ENCODE measurements at places on chromosomes 12 and 14.

GRCh38 chr12:70540996-70541395 lies 96.2 kb downstream of the PTPRB start:
- H3K27ac ChIP-seq = no peak overlapping the region
- DNase-seq = no peak
- no peaks in the 10 kb centered on the region for H3K36me3 ChIP-seq
- H3K27me3 ChIP-seq = no peaks in the 10 kb centered on the region

DNA sequence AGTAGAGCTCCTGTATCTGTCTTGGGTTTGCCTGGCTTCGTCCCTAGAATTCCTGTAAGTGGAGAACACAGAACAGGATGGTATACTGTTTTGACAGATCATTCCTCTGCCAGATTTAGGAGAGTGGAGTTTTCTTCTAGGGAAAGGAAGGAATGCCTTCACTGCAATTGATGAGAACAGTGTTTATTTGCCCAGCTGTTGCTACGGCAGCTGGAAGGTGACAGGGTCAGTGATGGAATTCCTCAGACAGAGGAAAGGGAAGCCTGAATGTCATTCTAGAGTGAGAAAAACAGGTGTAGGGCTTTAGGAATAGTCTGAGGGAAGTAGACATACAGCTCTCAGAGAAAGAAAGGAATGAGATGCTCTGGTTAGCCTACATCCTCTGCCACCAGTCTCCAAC lies 11.7 kb downstream of the CSRNP2 start:
- peaks cover 8% of the 10 kb centered on the region for H3K4me1 ChIP-seq
- peaks cover 42% of the 10 kb centered on the region for H3K36me3 ChIP-seq
- H3K27ac ChIP-seq = no peak overlapping the region
- no peaks in the 10 kb centered on the region for H3K27me3 ChIP-seq

GRCh38 chr12:9661720-9662119 lies 7.8 kb upstream of the CLEC2D start:
- H3K4me1 ChIP-seq = no peaks in the 10 kb centered on the region
- no peak overlapping the region for H3K4me3 ChIP-seq
- DNase-seq = no peak

DNA sequence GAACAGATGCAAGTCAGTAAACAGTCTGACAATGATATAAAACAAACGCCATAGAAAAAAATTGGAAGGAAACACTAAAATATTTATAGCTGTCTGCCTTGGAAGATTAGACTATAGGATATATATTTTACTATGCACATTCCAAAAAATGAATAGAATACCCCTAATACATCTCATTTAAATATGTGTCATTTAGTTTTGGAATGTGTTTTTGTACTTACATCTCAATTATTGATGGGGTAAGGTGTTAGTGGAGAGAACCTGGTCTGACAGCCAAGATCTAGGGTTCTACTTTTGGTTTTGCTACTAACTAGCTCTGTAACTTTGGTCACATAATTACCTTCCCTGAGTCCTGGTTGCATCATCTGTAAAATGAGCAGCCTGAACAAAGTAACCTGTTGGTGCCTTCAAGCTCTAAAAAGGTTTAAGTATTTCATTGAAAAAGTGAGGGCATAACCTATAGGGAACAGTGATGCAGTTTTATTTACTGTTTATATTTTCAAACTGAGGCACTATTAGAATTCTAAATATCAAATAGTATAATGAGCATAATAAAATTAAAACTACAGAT lies 28.6 kb upstream of the SLC6A13 start:
- no peak for DNase-seq
- H3K36me3 ChIP-seq = peaks cover 37% of the 10 kb centered on the region
- no peaks in the 10 kb centered on the region for H3K27me3 ChIP-seq
- H3K4me3 ChIP-seq = no peak overlapping the region

- H3K27ac ChIP-seq = no peak overlapping the region
- no peaks in the 10 kb centered on the region for H3K27me3 ChIP-seq
- no peak for DNase-seq
- H3K4me1 ChIP-seq = no peaks in the 10 kb centered on the region
- no peaks in the 10 kb centered on the region for H3K36me3 ChIP-seq
Observed at GRCh38 chr14:27270716-27271115, 672.9 kb upstream of the NOVA1 start.

- no peaks in the 10 kb centered on the region for H3K36me3 ChIP-seq
- no peaks in the 10 kb centered on the region for H3K4me1 ChIP-seq
Observed at GRCh38 chr14:101137234-101137633, 233.7 kb upstream of the RTL1 start.

GRCh38 chr14:89600950-89601826 lies 184.2 kb upstream of the FOXN3 start:
- H3K4me3 ChIP-seq = no peak overlapping the region
- no peaks in the 10 kb centered on the region for H3K27me3 ChIP-seq
- no peaks in the 10 kb centered on the region for H3K36me3 ChIP-seq
- H3K4me1 ChIP-seq = peaks cover 14% of the 10 kb centered on the region
- no peak for DNase-seq

GRCh38 chr14:43651185-43651787 lies 855.8 kb downstream of the FSCB start:
- DNase-seq = no peak
- H3K27ac ChIP-seq = no peak overlapping the region
- no peaks in the 10 kb centered on the region for H3K36me3 ChIP-seq
- no peak overlapping the region for H3K4me3 ChIP-seq
- no peaks in the 10 kb centered on the region for H3K4me1 ChIP-seq

GRCh38 chr14:78446807-78447206 lies 276.6 kb downstream of the NRXN3 start:
- H3K4me3 ChIP-seq = no peak overlapping the region
- no peaks in the 10 kb centered on the region for H3K27me3 ChIP-seq
- no peak for DNase-seq
- H3K27ac ChIP-seq = no peak overlapping the region
- no peaks in the 10 kb centered on the region for H3K4me1 ChIP-seq

- H3K27me3 ChIP-seq = no peaks in the 10 kb centered on the region
- peak overlapping the region; percentile 71 for H3K27ac ChIP-seq
- peak overlapping the region; percentile 57 for H3K4me3 ChIP-seq
- H3K36me3 ChIP-seq = peaks cover 16% of the 10 kb centered on the region
Observed at GRCh38 chr12:122871851-122872780, 23.8 kb downstream of the VPS37B start.

DNA sequence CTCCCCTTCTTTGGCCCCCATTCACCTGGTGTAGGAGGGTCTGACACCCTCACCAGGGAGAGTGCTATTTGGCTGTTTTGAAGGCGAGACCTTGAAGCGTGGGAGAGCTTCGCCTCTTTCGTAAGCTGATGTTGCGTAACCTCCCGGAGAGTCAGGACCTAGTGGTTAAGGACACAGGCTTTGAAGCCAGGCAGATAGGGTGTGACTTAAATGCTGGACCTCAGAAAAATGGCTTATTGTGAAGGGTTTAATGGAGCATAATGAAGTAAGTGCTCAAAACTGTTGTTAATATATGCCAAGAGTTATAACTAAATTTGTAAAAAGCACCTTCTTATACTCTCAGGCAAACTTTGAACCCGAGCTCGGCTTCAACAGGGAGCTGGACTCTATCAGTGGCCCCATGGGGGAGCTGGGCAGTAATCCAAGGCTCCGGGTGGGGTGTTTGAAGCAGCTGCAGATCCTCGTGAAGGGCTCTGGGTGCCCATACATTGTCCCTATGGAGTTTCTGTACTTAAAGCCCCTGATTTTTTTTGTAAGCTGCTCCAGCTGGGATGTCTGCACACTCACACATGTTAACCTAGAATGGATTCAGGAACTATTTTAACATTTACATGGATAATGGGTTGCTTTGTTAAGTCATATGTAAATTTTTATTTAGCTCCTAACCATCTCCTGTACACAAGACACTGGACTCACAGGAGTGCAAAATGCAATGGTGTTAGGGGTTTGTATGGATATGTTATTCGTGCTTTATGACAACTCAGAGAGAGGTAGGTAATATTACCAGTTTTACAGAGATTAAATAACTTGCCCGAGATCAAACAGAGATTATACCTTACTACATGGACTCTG lies 26.0 kb downstream of the PPFIBP1 start:
- H3K4me1 ChIP-seq = peaks cover 95% of the 10 kb centered on the region
- H3K27me3 ChIP-seq = no peaks in the 10 kb centered on the region
- peak; percentile 68 for DNase-seq
- H3K27ac ChIP-seq = peak overlapping the region; percentile 78

DNA sequence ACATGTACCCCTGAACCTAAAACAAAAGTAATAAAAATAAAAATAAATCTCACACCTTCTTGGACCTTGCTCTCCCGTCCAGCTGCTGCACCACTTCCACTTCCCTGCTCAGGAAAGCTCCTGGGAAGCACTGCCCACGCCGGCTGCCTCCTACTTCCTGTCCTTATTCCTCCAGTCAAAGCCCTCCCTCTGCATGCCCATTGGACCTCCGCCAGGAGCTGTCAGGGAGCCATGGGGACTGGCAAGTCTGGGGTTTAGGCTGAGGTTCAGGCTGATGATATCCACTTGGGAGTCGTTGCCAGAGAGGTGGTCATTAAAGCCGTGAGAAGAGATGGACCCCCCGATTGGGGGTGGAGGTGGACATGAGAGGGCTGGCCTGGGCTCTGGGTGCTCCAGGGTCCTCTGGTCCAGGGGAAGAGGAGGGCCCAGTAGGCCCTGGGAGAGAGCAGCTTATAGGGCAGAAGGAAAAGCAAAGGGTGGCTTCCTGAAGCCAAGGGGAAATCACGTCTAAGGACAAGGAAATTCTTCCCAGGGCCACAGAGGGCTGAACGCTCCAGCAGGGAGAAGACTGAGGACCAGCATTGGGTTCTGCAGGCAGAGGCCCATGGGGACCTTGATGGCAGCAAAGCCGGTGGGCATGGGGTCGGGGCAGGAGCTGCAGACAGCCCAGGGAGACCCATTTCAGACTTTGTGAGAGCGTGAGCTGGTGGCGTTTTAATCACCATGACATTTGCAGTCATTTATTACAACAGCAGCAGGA lies 78.7 kb downstream of the FZD10 start:
- no peaks in the 10 kb centered on the region for H3K36me3 ChIP-seq
- H3K27ac ChIP-seq = no peak overlapping the region
- H3K27me3 ChIP-seq = no peaks in the 10 kb centered on the region
- DNase-seq = no peak

DNA sequence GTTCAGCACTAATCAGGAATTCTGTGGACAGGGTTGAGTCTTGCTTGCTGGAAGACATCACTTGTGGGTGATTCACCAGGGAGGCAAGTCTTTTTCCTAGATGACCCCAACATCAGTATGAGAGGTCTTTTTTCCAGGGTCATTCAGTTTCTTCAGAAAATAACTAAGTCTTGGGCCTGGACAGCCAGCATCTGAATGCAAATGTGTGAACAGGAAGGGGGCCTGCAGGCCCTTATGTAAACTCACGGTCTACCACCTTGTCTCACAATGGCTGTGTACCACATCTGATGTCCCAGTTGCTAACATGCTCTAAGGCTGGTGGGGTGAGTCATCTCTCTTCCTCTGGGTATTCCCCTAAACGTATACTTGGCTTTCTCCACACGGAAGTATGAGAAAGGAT lies 79.2 kb downstream of the HECTD4 start:
- H3K36me3 ChIP-seq = peaks cover 11% of the 10 kb centered on the region
- no peak overlapping the region for H3K4me3 ChIP-seq
- no peak overlapping the region for H3K27ac ChIP-seq
- H3K4me1 ChIP-seq = no peaks in the 10 kb centered on the region

DNA sequence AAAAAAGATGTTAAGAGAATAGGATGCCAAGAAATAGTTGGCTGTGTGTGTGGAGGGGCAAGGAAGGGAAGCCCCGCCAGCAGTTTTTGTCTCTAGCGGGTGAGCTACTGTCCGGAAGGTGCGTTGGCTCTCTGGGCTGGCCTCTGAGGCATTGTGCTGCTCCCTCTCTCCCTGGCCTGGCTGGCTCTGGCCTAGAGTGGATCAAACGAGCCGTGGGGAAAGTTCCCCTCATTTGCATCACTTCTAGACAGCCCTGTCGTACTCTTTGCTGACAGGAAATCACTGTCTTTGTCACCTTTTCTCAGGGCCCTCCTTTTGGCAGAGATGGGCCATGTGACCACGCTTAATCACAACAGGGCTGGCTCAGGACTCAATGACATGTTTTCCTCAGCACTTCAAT lies 236.1 kb upstream of the NPAS3 start:
- H3K27me3 ChIP-seq = no peaks in the 10 kb centered on the region
- H3K4me3 ChIP-seq = peak overlapping the region; percentile 28
- peak overlapping the region; percentile 93 for H3K27ac ChIP-seq
- no peaks in the 10 kb centered on the region for H3K36me3 ChIP-seq
- peak; percentile 58 for DNase-seq
- H3K4me1 ChIP-seq = peaks cover 34% of the 10 kb centered on the region

DNA sequence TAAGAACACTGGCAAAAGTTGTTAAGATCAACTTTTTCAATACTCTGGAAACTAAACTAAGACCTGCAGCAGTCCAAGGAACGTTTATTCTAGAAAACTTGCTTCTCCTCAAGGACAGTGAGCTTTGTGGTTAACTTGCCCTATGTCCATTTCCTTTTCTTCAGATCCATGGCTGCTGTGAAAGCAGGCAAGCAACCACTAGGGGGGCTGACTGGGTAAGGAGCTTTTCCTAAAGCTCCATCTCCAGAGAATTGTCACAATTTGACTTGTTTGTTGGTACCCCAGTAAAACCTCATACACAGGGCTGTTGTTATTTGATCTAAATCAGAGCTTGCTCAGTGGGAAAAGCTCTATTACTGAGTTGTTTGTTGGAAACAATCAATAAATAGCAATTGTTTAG lies 10.1 kb upstream of the RPL10L start:
- no peak overlapping the region for H3K27ac ChIP-seq
- H3K36me3 ChIP-seq = no peaks in the 10 kb centered on the region
- DNase-seq = no peak
- no peaks in the 10 kb centered on the region for H3K27me3 ChIP-seq
